HT-29 (cell line): ENCODE measurements at places on chromosomes 6 and 20. TPM values are rescaled to one million over a fixed set of nuclear protein-coding genes. Genes with fewer than 3 reads are reported as not detected.

DNA sequence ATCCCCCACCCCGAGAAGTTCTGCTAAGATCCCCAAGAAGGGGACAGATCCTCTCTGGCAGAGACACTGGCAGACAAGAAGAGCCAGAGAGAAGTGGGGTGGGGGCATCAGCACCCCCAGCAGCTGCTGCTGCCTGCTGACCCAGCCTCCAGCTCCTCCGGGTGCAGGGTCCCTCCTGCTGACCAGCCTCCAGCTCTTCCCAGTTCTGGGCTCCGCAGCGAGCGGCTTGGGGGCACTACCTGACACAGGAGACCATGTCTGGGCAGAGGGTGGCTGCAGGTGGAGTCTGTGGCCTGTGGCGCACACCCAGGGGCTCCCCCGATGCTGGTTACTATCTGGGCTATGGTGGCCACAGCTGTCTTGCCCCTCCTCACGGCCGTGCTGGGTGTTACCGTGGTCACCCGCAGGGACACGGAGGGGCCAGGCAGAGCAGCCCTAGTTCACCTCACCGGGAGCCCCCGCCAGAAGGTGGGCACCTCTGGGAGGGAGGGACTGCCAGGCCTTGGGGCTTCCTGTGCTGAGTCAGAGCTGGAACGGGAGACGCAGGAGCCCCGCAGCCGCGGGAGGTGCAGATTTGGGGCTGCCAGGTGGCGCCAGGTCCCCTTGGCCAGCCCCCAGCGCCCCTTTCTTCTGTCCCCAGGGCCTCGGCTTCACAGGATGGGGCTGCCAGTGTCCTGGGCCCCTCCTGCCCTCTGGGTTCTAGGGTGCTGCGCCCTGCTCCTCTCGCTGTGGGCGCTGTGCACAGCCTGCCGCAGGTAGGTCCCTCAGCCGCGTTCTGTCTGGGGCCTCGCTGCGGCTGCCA is 630 bp downstream of the LIME1 start:
- DNase-seq = peak; percentile 77

GRCh38 chr6:129648819-129649491 is 61.0 kb downstream of the ARHGAP18 start:
- DNase-seq = no peak

DNA sequence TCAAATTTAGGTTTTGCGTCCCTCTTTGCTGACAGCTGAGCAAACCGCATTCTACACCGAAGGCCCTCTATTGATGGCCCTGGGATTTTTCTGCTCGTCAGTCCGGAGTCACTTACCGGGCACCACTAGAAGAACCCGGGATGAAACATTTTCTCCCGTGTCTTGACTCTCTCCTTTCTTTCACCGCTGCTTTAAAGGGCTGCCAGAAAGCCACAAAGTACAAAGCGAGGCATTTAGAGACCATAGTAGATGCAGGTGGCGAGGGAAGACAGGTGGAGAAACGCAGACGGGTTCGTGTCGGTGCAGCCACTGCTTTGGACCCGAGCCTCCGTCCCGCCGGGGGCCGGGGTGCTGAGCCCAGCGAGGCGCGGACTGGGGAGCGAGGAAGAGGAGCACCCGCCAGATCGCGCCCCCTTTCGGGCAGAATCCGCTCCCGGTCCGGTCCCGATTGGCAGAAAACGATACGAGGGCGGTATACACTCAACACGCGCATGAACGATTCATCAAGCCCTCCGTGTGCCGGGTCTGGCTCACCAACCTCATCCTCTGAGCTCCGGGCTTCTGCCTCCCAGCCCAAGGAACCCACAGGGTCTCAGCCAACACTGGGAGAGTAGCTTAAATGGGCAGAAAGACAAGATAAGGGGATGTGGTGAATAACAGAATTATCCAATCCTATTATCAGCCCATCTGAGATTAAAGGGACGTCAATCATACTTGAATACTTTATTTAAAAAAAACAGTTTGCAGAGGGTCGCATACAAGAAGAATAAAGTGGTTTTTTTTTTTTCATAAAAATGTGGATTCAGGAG is 84.9 kb downstream of the TRIM27 start:
- DNase-seq = peak; percentile 91

- no peak for DNase-seq
Observed at GRCh38 chr6:31479933-31480535, 17.9 kb upstream of the MICB start.

DNA sequence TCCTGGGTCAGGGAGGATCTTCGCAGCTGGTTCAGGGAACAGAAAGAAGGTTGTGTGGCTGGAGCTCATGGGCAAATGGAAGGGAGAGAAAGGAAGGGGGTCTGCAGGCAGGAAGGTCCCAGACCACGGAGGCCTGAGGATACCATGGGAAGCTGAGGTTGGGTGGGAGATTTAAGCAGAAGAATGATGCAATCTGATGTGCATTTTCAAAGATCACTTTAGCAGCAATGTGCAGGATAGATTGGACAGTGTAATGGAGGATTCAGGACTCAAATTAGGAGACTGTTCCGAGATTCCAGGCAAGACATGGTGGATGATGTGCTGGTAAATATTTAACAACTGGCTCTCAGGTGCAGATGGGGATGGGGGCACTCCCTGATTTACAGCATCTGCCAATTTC is 5.8 kb upstream of the RRBP1 start:
- DNase-seq = no peak

DNA sequence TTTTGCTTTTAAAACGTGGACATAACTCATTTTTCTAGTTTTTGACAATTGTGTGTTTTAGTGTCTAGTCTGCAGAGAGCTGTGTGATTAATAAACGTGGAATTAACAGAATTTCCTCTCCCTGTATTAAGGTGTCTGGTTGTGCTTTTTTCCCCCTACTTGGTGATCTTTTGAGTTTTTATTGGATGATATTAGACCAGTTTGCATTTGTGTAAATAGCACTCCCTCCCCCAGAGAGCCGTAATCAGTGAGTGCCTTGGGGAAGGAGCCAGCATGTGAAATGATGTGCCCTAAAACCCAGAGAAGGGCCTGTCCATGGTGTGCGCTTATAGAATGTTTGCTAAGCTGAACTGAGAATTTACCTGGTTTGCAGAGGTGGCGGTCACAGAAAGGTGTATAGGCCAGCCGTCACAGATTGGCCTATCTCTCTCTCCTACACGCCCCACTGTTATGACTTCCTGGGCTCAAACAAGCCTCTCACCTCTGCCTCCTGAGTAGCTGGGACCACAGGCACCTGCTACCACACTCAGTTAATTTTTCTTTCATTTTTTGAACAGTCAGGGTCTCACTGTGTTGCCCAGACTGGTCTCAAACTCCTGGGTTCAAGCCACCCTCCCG is 42.4 kb downstream of the ALDH5A1 start:
- DNase-seq = no peak

DNA sequence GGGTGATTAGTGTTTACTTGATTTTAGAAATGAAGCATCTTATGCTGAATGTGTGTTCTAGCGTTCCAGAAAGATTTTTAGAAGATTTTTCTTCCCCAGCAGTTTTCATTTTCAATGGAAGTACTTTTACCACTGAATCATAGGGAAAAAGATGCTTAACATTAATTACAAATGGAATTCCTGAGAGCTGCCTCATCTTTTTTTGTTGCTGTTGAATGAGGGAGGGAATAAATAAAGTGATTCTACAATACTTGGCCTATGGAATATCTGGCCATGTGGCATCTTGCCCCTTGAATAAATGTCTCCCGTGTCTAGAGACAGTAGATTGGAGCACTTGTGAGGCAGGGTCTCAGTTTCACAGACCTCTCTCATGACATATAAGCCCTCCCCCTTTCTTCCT is 44.1 kb upstream of the SLC22A1 start:
- DNase-seq = no peak

DNA sequence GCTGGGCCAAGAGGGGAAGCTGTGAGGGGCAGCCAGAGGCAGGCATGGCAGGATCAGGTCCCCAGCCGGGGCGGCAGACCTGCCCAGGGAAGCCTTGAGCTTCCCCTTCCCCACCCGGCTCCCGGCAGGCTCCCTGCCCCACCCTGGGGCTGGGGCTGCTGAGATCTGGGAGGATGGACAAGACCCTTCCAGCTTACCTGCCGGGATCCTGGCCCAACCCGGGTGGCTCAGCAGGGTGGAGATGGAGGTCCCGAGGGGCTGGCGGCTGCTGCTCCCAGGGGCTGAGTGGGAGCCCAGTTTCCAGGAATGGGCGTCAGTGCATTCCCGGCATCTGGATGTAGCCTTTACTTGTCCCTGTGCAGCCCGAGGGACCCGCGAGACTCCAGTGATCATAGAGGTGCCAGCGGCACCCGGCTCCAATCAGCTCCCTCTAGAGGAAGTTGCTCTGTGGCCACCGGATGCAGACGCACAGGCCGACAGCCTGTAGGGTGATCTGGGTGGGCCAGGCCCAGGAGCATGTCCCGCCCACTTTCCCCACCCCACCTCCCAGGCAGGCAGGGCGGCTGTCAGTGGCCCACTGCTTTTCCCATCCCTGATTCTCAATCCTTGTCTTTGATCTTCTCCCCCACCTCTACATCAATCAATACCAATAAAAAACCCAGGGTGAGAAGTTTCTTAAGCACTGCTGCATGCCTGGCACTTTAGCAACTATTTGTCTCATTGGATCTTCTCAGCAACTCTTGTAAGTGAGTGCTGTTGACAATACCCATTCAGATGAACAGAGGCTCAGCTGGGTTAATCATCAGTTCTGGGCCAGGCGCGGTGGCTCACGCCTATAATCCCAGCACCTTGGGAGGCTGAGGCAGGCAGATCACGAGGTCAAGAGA is at the start of gene BAK1:
BAK1 (minus strand) TSS at position 449 of the 887 bp plus-strand sequence. CDS start 2,672 bp downstream, outside the sequence.
- peak; percentile 93 for DNase-seq

DNA sequence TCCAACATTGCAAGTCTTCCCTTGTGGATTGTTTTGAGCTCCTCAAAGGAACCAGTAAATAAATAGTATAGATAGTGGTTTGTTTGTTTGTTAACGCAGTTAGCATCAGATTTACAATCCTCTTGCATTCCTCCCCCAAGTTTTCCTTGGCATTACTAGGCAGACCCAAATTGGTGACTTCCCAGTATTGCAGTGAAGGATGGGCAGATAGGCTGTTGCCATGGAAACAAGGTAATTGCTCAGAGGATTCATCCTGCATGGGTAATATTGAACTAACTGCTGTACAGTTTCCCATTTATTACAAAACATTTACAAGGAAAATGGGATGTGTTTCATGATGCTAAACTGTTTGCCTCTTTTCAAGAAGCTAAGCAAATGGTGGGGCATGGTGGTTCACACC is 477.2 kb downstream of the EPM2A start:
- DNase-seq = no peak

The TTBK1 gene
- 0.73 and 0.79 TPM in 2 replicates for total RNA-seq

The TCP11 gene
- total RNA-seq = not detected in 2 replicates

The SIRPD gene
- total RNA-seq = not detected in 2 replicates

DNA sequence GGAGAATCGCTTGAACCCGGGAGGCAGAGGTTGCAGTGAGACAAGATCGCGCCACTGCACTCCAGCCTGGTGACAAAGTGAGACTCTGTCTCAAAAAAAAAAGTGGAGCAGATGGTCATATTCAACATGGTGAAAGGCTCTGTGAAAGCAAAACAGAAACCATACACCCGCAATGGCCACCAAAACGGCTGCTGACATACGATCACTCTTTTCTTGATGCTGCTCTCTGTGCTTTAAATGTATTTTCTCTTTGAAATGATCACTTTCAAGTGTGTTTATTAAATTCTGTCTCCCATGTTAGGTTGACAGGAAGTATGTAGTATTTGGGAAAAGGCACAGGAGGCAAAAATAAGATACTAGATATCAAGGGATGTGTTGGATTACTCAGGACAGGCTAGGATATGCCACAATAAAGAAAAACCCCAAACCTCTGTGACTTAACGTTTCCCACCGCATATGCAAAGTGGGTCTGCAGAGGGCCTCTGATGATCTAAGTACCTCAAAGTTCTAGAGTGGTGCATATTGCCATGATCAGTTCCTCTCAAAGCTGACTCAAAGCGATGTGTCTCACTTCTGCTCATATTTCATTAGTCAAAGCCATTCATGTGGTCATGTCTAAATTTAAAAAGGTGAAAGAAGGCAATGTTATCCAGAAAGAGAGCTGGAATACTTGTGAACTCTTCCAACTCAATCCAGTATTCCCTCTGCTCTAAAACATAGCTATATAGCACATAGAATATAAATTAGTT is 155.1 kb upstream of the SOX4 start:
- no peak for DNase-seq

- no peak for DNase-seq
Observed at GRCh38 chr20:59182401-59183044, 18.9 kb downstream of the ZNF831 start.

The IL17A gene
- not detected in 2 replicates for total RNA-seq
